ENCODE measurements at places on chromosomes 2 and 18.

DNA sequence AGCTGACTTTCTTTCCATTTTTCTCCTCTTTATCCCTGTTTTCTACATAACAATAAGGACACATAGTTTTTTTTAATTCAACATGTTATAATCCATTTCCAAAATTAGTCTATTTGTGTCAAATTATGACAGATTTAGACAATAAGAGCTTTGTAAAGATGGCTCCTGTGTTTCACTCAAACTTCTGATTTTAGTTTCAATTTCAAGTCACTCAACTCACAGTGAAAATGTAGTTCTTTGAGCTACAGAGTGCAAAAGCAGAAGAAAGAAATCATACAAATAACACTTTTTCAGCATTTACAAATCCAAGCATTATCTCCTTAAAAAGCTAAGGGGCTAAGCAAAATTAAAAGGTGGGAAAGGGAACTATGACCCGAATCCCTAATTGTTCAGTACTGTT, 340.7 kb upstream of the TRIB2 start:
- DNase-seq, result no peak

GRCh38 chr2:198374375-198375082, 570.1 kb downstream of the PLCL1 start:
- peak; percentile 60 for DNase-seq

DNA sequence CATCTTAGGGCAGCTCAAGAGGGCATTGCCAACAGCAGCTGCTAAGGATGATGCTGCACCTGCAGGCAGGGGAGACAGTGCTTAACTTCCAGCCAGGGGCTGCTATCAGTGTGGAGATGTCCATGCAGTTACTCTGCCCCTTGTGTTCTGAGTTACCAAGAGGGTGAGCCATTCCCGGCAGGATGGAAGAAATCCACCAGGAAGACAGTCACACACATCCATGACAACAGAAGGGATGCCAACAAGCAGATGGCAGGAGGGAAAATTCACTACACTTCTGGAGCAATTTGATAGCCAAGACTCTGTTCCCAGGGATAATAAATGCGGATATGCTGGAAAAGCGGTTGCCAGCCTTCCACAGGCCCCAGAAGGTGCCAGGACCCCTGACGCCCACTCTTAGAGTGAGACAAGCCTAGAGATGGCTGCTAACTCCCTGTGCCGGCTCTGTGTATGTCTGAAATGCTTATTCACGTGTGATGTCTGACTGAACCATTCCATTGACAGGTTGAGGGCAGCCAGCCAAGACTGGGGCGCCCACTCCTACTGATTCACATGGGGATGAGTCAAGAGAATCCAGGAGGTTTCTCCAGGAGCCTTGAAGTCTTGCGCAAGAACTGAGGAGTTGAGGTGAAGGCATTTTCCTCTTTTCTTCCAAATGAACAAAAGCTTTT, 24.5 kb downstream of the LOXHD1 start:
- no peak for DNase-seq

DNA sequence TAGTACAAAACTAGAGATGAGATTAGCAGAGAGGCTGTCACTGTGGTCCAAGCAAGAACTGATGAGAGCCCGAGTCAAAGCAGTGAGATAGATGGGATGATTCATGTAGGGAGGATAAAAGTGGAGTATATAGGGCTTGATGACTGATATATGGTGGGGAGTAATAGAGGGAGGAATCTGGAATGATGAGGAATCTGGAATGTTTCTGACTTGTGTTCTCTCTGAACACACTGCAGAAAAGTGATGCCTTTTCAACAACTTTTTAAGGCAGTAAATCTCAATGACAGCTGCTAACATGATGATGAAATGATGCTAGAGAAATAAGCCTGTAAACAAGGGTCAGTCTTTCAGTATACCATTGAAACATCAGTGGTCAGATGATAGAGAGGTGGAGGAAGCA, 143.5 kb upstream of the SP5 start:
- DNase-seq, result no peak

GRCh38 chr2:41955316-41956043, 92.3 kb upstream of the PKDCC start:
- no peak for DNase-seq

DNA sequence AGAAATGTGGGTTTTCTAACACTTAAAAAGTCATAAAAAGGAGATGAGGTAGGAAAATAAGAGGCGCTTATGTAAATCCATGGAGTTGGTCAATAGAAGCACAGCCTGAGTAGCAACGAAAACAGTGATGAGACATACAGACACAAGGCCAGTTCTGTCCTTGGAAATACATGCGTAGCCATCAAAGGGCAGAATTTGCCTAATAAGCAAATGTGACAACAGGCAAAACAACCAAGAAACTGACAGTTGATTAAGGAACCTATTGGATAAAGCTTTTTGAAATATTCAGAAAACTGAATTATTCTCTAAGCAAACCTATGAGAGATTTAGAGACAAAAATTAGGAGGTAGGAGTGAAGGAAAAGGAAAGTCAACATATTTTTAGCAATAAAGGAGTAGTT, 586.3 kb downstream of the PLCL1 start:
- no peak for DNase-seq

DNA sequence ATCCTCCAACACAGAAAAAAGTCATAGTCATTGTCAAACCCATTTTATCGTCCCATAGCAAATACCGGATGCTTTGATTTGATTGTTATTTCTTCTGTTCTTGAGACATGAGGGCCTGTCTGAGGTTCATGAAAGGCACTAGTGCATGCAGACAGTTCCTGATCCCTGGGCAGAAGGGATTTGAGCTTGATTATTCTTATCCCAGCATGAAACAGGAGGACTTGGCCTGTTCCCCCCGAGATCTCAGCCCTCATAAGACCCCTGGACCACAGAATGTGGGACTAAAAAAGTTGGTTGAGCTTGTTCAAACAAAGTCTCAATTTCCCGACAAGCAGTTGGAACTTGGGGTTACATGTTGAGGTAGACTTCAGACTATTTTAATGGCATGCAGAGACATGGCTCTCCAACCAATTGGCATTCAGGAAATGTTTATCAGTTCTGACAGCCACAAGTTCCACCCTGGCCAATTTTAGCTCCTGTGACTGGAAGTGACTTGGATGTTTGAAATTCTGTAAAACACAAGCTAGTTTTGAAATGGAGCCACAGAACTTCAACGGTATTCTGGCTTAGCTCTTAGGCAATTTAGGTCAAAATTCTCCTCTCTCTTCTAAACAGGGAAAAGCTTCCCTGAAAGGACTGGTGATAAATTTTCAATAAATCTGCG, 366.9 kb upstream of the SLC14A2 start:
- no peak for DNase-seq

- no peak for DNase-seq
Observed at GRCh38 chr2:207533461-207534008, 3.8 kb downstream of the CREB1 start.

DNA sequence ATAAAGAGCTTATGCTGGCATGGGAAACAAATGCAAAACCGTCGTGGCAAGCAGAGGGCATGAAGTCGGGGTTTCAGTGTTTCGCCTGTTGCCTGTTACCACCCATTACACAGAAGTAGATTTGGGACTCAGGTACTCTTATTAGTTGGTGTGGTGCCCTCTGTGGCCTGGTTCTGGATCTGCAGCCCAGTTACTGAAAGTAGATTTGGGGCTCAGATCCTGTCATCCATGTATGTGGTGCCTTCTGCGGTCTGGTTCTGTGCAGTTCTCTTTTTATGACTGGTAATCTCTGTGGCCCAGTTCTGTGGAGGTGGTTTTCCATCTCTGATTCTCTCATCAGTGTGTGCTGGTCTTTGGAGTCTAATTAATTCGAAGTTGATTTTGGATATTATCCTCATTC, 45.2 kb downstream of the ADNP2 start:
- peak; percentile 20 for DNase-seq

DNA sequence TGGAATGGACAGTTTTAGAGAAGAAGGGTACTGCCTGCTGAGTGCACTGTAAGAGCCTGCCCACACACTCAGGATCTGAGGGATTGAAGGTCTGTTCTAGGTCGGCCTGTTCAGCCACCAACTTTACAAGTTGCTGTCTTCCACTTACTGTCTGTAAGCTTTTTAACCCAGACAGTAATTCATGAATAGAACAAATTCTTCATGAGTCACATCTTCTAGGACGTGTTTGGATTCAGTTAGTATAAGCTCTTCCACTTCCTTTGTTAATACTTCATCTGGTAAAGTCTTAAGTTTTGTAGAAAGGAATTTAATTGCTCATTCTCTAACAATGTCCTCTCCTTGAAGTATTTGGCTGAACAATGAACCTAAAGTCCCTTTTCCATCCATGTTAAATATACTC, 74.6 kb downstream of the PDE11A start:
- DNase-seq, result no peak

GRCh38 chr2:38194751-38195150, 118.8 kb upstream of the CYP1B1 start:
- DNase-seq, result no peak
